AG10803 (cell line): ENCODE measurements at places on chromosomes 16 and 17.

DNA sequence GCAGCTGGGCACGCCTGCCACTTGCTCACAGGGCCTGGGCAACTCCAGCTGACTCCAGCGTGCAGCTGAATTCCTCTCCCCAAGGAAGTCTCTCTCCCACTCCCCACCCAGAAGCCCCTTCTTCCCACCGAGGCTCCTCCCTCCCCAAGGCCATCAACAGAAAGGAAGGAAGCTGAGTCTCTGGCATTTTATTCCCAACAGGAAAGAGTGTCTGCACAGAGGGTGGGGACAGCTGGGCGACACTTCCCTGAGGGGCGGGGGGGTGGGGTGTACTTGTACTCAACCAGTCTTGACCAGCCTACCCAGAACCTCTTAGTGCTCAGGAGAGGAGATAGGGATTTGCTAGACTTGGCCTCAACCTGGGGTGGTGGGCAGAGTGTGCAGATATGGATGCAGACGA, at the start of gene EXOC3L1:
TSS of gene EXOC3L1 (minus strand) at position 96 of the 400 bp plus-strand sequence. CDS start 460 bp downstream, outside the sequence.
- DNase-seq = no peak

- DNase-seq = no peak
Observed at GRCh38 chr16:68346892-68347480, 36.2 kb downstream of the PRMT7 start.

- no peak for DNase-seq
Observed at GRCh38 chr16:57234707-57235092, 10.4 kb upstream of the ARL2BP start.

DNA sequence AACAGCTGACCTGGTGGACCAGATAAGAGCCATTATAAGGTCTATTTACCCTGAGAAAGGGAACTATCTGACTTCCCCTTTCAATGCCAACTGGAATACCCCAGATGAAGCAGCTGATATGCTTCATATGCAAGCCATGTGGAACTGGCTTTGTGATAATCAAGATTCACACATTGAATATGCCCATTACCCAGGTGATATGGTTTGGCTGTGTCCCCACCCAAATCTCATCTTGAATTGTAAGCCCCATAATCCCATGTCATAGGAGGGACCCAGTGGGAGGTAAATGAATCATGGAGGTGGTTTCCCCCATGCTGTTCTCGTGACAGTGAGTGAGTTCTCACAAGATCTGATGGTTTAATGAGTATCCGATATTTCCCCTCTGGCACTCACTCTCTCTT, 42.1 kb downstream of the IKZF3 start:
- DNase-seq = no peak

- DNase-seq = no peak
Observed at GRCh38 chr16:12602811-12603698, 200.6 kb downstream of the CPPED1 start.

- no peak for DNase-seq
Observed at GRCh38 chr17:80970762-80971703, 20.6 kb upstream of the CHMP6 start.

- no peak for DNase-seq
Observed at GRCh38 chr16:79599256-79599836, 1.2 kb downstream of the MAF start.

DNA sequence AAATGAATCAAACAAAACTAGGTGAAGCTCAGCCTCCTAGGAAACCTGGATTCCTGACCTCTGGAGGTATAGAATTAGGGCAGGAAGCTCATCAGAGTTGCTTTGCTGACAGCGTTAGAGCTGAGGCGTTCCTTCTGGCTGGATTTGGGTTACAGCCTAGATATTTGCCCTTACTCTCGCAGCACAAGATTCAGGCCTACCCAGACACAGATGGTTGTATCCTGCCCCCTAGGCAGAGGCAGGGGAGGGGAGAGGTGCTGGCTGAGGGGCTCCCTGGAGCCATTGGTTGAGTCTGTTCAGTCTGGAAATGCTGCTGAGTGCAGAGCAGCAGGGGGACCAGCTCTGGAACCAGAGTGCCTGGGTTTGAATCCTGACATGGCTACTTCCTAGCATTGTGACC, 78.4 kb downstream of the MPRIP start:
- DNase-seq = peak; percentile 20

DNA sequence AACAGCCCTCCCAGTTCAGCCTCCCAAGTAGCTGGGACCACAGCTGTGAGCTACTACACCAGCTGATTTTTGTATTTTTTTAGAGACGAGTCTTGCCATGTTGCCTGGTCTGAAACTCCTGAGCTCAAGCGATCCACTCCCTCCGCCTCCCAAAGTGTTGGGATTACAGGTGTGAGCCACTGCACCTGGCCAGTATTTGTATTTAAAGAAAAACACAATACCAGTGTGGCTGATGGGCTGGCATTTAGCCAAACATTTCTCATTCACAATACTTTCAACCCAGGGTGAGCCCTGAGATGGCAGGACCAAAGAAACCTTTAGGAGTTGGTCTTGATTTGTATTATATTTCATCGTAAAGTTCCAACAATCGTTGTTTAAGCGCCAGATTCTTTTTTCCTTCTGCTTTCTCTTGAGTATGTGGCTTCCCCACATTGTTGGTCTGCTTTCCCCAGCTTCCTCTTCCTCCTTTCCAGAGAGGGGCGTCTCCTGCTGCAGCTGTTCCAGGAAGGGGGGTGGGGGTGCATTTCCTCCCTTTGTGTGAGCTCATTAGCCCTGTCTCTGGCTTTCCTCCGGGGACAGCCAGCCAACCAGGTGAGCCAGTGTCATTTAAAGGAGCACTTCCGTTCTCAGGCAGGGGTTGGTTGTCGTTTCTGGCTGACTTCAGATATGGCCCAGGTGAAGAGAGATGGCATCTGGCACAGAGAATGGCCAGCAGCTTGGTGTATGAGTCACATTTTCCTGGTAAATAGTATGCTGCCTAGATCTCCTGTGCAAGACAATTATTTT, 79.9 kb downstream of the GPRC5B start:
- DNase-seq = no peak

DNA sequence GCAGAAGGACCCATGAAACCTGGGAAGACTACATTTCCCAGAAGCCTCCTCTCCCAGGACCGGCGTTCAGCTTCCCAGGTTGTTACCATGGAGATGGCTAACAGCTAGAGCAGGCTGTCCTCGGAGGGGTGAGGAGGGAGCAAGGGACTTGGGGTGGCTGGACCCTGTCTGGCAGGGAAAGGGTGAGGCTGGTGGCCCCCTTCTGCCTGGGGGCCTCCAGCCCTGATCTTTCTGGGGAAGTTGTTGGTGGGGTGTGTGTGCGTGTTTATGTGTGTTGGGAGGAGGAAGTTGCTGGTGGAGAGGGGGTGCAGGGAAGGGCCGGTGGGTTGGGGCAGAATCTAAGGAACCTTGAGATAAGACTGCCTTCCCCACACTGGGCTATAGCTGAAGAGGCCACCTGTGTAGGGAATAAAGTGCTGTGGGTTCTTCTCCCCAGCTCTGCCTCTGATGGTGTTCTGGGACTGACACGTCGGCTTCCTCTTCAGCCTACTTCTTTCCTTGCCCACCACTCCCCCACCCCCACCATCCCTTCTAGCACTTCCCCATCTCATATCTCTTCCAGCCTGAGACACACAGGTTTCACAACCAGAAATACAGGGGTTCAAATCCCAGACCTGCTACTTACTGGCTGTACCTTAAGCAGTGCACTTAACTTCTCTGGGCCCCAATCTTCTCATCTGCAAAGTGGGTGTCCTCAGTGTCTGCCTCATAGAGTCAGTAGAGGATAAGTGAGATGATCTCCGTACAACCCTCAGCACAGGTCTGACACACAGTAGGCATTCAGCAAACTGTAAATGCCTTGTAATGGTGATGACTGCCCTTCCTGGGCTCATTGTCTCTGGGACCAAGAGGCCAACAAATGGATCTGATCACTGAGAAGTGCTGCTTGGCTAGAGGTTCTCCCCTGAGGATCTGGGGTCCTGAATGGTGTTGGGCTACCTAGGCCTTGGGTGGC, at the start of gene DRC7:
TSS of gene DRC7 (plus strand) at position 82 of the 955 bp plus-strand sequence. CDS start 3,144 bp downstream, outside the sequence.
- no peak for DNase-seq

DNA sequence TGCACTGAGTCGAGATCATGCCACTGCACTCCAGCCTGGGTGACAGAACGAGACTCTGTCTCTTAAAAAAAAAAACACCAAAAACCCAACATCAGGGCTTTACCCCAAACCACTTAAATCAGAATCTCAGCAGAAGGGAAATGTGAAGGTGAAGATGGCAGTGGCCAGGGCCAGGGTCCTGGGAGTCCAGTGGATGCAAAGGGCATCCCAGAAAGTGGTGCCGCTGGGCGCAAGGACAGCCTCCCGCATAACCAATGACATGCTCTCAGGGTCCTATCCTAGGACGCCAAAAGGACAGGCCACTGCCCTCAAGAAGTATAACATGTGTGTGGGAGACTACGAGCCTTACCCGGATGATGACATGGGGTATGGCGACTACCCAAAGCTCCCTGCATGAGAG, 7.9 kb downstream of the TUBD1 start:
- DNase-seq = no peak

DNA sequence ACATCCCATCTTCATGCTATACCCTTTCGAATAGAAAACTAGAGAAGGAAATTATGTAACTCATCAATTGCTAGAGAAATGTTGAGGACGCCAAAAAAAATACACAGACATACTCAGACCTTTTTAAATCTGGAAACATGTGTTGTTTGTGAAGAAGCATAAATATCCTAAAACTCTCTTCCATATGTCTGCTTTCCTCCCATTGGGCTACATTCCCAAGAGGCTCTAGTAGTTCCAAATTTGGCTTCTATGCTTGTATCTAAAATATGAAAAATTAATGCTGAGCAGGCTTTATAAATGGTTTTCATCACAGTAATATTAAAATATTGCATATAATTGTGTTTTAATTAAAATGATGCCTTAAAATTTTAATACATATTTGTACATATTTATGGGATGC, 297.9 kb upstream of the PSMD7 start:
- no peak for DNase-seq

- DNase-seq = no peak
Observed at GRCh38 chr16:23302045-23302956, at the start of gene SCNN1B. Gene SCNN1B, plus strand, starts transcription at chr16:23302302. Its CDS starts 46,298 bp downstream, at chr16:23348600.

- DNase-seq = no peak
Observed at GRCh38 chr16:60684002-60684401, 1352.2 kb downstream of the CDH8 start.

DNA sequence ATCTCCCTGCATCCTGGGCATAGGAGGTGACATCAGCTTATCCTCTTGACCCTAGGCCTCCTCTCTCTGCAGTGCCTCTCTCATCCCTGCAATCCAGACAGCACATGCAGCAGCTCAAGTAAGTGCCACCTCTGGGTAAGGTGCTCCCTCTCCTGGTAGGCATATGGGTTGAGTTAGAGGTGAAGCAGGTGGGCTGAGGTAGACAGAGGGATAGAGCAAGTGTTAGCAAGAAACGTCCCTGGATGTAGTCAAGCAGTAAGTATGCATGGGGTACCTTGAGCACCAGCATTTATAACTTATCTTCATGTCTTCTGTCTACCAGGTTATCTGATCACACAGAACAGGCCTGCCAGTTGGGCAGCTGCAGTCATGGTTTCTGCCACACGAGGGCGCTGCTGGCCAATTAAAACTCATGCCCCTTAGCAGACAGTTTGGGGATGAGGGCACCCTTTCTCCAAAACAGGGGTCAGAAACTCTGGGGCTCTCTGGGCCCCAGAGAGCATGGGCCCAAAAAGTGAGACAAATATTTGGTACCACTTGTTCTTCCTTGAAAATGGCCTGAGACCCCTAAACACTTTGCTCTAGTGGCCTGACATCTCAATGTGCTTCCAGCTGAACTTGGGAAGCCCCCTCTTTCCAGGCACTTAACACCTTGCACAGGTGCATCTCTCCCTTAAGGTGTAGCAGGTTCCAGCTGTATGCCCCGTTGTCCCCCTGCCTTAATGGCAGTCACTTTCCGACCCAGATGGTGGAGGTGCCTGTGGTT, 59.8 kb downstream of the NEUROD2 start:
- peak; percentile 27 for DNase-seq

- DNase-seq = no peak
Observed at GRCh38 chr17:3946711-3947235, 17.5 kb downstream of the ATP2A3 start.

DNA sequence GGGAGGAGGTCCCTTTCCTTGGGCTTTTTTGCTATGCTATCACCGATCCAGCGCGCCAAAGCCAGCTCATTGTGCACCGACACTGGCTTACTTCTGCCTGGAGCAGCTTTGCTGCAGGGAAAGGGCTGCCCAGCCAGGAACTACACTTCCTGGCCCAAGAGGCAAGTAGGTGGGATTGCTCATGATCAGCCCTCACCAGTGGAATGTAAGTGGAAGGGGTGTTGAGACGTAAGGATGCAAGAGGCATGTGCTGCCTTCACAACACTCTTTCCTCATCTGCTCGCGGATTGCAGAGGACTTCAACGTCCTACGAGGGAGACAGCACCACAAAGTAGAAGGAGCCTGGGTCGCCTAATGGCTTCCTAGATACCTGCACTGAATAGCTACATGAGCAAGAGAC, 104.3 kb upstream of the FOXF1 start:
- no peak for DNase-seq

DNA sequence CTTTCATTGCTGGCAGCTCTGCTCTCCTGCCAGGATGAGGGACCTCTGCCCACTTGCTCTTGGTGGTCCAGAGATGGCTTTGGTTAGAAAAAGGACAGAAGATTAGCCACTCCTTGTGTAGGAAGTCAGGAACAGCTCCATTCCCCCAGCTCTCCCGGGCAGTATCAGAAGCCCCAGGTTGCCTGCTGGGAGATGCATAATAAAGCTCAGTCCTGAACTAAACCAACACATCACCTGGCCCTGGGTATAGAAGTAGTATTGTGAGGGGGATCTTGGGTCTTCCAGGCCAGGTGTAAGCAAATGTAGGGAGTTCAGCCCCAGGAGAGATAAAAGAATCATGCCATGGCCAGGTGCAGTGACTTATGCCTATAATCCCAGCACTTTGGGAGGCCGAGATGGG, 52.4 kb downstream of the NEUROD2 start:
- DNase-seq = no peak

GRCh38 chr17:47989700-47990099, 18.8 kb downstream of the CDK5RAP3 start:
- DNase-seq = no peak

GRCh38 chr16:16022683-16023064, 73.3 kb downstream of the ABCC1 start:
- DNase-seq = no peak

GRCh38 chr17:64984181-64984580, 64.9 kb upstream of the LRRC37A3 start:
- no peak for DNase-seq

DNA sequence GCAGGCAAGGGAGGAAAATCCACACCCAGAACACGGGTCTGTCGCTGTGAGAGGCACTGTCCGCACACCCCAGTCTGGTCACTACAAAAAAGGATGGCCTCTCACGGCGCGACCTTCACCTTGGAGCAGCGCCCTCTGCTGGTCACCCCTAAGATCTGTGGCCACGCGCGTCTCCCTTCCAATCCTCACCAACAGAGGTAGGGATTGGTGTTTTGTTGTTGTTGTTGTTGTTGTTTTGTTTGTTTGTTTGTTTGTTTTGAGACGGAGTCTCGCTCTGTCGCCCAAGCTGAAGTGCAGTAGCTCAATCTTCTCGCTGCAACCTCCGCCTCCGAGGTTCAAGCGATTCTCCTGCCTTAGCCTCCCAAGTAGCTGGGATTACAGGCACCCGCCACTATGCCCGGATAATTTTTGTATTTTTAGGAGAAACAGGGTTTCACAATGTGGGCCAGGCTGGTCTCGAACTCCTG, 15.0 kb upstream of the C17orf58 start:
- DNase-seq = no peak
